Stimulated activated CD4-positive, alpha-beta T cell treated with anti-CD3 and anti-CD28 coated beads, TNF-alpha, amount 100 ng/mL, for 4 hours (primary cell): ENCODE measurements at places on chromosomes 11 and 22.

- DNase-seq = no peak
Observed at GRCh38 chr11:65558002-65558929, at the start of gene LTBP3. LTBP3 (minus strand) TSS chr11:65558359; CDS start chr11:65557959, 400 bp downstream.

DNA sequence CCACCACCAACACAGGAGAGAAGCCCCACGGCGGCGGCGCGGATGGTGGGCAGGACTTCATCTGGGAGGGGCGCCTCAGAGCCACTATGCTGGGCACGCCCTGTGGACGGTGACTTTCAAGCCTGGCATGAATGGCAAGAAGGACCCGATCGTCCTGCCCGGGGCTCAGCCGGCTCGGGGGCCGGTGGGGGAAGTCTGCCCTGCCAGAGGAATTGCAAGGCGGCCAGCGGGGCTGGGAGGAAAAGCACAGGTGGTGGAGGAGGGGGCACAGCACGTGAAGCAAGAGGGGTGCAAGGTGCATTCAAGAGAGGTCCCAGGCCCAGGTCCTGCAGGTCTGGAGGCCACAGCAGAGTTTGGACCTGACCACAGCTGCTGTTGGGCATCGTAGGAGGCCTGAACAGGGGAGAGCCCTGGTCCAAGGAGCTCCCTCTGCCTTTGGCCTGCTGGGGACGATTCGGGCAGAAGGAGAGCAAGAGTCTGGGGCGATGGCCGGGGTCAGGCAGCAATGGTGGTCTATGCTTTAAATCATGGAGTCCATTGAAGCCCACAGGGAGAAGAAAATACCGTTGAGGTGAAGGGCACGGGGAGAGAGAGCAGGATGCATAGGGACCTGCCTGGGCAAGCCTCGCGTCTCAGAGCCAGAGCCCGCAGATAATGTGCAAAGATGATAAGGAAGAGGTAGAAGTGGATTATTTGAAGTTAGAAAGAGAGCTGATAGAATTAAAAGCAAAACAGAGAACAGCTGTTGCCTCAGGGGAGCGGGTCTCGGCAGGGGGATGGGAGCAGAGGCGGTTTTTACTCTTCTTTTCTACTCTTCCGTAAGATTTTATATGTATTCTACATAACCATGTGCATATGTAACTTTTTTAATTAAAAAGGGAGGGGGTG is 82.6 kb upstream of the SHISAL1 start:
- DNase-seq = no peak

DNA sequence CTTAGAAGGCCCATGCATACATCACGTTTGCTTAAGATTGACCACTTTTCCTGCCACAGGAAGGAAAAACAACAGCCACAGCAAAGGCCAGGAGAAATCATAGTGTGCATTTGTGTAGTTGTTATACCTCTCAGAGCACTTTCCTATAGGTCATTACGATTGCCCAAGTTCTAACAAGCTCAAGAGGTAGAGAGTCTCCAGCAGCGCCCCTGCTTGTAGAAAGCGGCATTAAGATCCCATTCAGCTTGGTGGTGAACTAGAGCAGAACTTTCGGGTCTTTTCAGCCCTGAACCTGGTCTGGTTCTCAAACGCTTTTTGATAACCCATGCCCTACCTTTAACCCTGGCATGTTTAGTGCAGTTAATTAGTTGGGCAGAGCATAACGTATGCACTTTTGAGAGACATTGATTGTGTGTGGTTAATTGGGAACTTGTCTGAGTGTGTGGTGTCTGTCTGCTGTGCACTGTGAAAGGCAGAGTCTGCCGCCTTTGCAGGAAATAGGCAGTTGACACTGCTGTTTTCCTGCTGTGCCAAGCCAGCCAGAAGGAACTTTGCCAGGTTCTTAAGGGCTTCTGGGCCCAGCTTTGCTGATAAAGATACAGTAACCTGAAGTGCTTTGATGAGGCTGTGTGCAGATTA is 109.9 kb upstream of the CLMP start:
- DNase-seq = no peak

- DNase-seq = no peak
Observed at GRCh38 chr11:130402570-130402969, 25.8 kb downstream of the ADAMTS8 start.

- no peak for DNase-seq
Observed at GRCh38 chr22:47233316-47234243, 471.1 kb downstream of the TBC1D22A start.

DNA sequence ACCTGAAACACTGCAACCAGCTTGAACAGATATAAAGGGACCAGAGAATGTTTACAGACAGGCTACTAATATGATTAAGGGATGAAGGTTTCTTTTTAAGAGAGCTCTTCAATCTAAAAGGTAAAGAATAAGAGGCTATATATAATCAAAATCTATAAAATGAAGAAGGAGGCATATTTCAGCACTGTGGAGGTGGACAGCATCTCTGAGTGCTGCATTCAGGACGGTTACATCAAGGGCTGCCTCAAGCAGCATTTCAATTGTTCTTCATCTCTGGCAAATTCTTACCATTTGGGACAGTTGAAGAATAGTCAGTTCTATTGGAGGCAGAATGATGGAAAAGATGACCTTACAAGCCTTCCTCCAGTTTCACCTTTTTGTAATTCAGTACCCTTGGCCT is 139.6 kb upstream of the LMO1 start:
- no peak for DNase-seq

- DNase-seq = no peak
Observed at GRCh38 chr11:17508306-17508705, 31.7 kb upstream of the ABCC8 start.

- no peak for DNase-seq
Observed at GRCh38 chr11:121514432-121515334, 61.9 kb upstream of the SORL1-AS1 start.

DNA sequence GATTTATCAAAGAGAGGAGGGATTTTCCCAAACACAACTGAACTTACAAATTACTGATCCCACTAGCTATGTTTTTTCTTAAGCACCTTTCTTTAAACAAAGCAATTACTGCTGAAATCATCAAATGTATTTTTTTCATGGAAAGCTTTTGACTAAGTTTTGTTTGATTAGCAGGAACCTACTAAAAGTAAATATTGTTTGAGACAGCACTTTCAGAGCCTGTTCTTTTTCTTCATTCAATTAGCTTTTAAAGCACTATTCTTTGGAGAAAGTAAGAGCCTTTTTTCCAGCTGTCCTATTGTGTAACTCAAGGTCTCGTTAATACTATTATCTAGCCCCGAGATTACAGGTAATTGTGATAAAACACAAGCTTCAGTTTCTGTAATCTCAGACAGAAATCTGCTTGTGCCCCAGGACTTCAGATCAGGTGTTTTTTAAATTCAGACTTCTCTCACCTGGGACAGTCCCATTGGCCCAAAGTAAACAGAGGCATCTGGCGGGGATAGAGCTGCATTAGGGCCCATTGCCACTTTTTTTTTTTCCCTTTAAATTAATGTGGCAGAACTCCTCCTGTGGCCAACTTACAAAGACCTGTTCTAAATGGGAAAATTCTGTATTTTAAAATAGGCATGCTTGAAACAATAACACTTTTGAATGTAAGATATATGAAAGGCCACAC is 11.0 kb downstream of the CSTPP1 start:
- no peak for DNase-seq

DNA sequence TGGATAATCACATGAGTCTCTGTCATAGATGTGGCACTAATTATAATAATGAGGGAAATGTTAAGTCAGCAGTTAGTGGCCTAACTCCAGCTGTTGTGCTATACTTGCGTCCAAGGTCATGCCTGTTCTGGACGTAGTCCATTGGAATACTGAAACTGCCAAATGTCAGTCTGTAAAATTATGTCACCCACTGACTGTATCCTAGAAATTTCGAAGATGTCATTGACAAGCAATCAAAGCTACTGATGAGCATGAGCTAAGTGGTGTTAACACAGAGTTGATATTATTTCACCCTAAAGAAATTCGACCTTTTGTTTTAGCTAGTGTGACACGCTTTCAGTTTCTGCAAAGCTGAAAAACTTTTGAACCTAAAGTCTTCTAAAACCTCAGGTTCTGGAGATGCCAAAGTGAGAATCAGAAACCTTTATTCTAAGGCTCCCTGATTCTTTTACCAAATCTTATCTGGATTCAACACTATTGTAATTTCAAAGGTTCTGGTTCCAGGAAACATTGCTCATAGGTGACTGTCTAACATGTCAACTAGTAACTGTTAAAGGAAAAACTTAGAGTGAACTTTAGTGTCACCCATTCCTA is 14.9 kb upstream of the ME3 start:
- no peak for DNase-seq

GRCh38 chr11:35614939-35615569 is 3.2 kb upstream of the FJX1 start:
- DNase-seq = no peak

- no peak for DNase-seq
Observed at GRCh38 chr11:81989093-81989492, 744.6 kb downstream of the FAM181B start.

DNA sequence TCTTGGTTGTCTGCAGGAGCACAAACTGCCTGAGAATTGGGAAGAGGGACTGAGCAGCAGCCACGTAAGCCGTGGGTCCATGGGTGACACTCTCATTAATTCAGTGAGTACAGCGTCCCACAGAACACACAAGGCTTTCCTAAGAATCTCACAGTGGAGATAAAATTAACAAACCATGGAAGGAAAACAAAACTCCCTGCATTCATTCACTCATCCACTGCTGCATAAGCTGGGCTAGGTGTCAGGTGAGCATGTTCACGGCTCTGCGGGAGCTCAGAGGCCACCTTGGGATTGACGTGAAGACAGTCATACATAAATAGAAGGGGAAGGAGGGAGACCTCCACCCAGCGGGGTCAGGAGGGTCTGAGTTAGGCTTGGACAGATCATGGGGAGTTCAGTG is 1442.7 kb downstream of the TBC1D22A start:
- DNase-seq = no peak

DNA sequence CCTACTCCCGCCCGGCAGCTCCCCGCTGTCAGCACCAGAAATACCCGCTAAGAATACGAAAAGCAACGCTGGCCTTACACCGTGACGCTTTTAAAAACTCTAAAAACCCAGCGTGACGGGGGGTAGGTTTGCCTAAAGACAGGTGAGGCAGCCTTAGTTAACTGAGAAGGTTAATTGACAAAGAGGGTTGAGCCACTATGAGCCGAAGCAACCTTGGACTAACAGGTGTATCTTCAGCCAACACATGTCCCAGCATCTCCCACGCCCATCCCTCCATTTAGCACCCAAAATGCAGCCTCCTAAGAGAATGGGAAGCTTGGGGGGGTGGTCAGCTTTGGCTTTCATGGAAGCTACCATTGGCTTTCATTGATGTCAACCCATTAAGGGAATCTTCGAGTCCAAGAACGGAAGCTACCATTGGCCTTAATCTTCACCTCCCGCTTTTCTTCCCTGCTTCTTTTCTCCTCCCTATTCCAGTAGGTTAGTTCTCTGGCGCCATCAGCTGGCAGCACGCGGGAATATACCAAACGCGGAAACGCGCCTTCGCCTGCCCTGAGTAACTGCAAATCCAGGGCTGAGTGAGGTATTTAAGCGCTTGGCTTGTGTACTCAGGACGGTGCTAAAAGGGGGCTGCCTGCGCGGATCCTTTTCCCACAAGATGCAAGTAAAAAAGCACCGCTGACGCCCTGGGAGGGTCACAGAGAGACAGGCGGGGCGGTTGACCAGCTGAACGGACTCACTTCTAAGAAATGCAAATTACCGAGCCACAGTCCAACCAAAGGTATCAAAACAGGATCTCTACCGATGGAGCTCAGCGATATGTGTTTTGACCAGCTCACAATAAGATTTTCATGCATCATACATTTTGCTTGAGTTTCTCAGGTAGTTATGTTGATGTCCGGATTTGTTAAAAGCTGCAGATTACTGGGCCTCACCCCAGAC is 38.5 kb upstream of the GLYATL1 start:
- no peak for DNase-seq

GRCh38 chr11:104402812-104403521 is 239.0 kb upstream of the PDGFD start:
- DNase-seq = no peak

GRCh38 chr11:7499081-7499480 is 13.8 kb downstream of the OLFML1 start:
- no peak for DNase-seq

GRCh38 chr11:104219096-104219495 is 55.1 kb upstream of the PDGFD start:
- DNase-seq = no peak

DNA sequence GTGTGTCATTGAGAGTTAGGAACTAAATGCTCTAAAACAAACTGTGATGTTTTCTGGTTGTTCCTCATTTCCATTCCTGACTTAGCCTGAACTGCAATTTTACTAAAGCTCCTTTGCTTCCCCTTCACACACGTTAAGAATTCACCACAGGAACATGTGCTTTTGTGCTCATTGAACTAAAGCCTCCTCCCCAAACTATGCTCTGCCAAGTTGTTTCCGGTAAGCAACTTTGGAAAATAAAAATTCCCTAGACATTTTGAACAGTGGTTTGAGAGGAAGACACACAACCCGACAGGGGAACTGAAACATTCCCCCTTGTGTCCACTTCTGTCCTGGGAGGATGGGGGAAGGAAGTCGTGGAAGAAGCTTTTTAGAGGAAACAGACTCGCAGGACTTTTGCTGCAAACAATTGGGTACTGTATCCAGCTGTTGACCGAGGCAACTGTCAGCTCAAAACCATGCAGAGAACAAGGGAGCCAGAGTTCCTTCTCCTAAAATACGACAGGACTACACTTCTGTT is 66.9 kb downstream of the GAB2 start:
- DNase-seq = no peak

DNA sequence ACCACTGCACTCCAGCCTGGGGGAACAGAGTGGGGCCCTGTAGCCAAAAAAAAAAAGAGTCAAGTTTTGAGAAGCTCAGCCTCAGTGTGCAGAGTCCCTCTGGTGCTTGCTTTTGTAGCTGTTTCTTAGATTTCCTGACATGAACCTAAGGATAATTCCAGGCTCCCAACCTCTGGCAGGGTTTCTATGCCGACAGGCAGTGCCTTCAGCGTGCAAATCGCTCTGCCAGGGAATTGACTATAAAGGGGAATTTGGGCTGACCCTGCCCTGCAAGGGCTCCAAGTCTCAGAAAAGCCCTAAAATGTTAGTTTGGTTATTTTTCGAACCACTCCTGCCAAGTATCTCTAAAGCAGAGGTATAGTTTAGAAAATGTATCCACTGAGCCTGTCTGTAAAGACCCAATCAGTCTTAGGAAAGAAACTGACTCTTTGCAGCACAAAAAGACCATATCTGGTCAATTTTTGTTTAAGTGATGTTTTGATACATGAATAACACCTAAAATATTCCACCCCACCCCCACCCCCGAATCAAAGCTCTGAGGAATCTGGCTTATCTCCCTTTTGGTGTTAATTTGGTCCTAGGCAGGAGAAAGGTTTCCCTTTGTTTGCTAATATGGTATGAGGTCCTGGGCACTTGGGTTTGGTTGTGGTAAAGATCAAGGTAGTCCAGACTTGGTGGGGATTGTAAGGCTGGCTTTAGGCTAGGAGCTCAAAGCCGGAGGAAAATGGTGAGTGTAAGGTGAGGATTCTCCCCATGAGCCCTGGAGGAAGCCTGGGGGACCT is 49.7 kb downstream of the ANO1 start:
- DNase-seq = no peak

GRCh38 chr11:120945042-120945441 is 78.9 kb upstream of the TBCEL start:
- DNase-seq = no peak

GRCh38 chr22:44406341-44407170 is 91.5 kb downstream of the RTL6 start:
- DNase-seq = no peak
